ENCODE measurements at places on chromosomes 16 and 17. TPM values are rescaled to one million over a fixed set of nuclear protein-coding genes. Genes with fewer than 3 reads are reported as not detected.

- no peaks in the 10 kb centered on the region for H3K36me3 ChIP-seq
- no peaks in the 10 kb centered on the region for H3K27me3 ChIP-seq
- H3K4me1 ChIP-seq, result no peaks in the 10 kb centered on the region
- no peak for DNase-seq
- H3K27ac ChIP-seq, result no peak overlapping the region
Measured at GRCh38 chr16:11973070-11973469, 3.5 kb upstream of the SNX29 start.

DNA sequence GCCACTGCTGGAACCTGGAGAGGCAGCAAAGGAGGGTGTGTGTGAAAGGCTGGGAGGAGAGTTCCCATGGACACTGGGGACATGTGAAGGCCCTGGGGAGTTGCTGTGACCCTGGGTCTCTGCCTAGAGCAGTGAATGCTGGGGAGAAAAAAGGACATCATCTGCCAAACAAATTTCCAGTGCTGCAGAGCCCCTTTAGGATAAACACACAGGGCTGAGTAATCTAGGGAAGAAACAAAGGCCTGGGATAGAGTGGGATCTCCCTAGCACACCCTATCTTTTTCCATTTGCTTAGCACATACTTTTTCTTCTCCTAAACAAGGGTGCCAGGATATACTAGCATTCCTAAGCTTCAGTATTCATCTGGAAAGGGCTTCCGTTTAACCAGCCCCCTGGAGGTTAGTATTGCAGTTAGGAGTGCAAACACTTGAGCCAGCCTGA, 3.3 kb upstream of the HIGD1B start:
- no peaks in the 10 kb centered on the region for H3K27me3 ChIP-seq
- peaks cover 25% of the 10 kb centered on the region for H3K4me1 ChIP-seq
- no peaks in the 10 kb centered on the region for H3K36me3 ChIP-seq
- no peak overlapping the region for H3K27ac ChIP-seq
- DNase-seq, result no peak

GRCh38 chr16:80924372-80924978, 82.2 kb downstream of the CMC2 start:
- DNase-seq, result no peak
- H3K4me1 ChIP-seq, result no peaks in the 10 kb centered on the region
- no peaks in the 10 kb centered on the region for H3K36me3 ChIP-seq
- H3K27ac ChIP-seq, result no peak overlapping the region

ZFHX3 gene
- 4.3 TPM for polyA plus RNA-seq

GRAPL gene
- 14.8 TPM for polyA plus RNA-seq
